GM23248 (cell line): ENCODE measurements at places on chromosomes 1 and 21. TPM values are rescaled to one million over a fixed set of nuclear protein-coding genes. Genes with fewer than 3 reads are reported as not detected.

Gene FAAH
- total RNA-seq: 0.38 and 0.97 TPM in 2 replicates

DNA sequence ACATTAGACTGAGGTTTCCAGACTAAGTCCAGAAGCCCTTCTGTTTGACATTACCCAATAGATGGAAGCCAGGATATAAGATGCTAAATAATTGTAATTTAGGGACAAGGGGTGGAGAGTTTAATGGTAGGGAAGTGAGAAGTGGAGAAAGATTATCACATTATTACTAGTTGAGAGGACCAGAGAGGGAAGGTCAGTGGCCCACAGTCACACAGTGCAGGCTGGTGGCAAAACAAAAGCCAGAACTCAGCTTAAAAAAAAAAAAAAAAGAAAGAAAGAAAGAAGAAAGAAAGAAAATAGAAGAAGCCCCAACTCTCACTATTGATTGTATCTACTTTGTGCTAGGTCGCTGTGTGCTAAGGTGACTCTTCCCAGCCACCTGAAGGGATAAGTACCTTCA lies 41.6 kb upstream of the WNT4 start:
- no peak for DNase-seq

- peak; percentile 65 for DNase-seq
Observed at GRCh38 chr1:51236531-51237350, 668 bp downstream of the RNF11 start.

DNA sequence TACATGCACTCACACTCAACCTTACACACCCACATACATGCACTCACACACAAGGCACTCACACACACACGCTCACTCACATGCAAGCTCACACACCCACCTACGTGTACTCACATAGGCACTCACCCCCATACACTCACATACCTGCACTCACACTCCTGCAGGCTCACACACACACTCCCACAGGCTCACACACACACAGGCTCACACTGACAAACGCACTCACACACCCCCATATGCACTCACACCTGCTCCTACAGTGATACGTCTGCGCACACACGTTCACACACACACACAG lies 19.1 kb upstream of the TMEM52 start:
- no peak for DNase-seq

Gene PEX19
- total RNA-seq: 48.4 and 52.4 TPM in 2 replicates

Gene LHX8
- not detected in 2 replicates for total RNA-seq

- DNase-seq: no peak
Observed at GRCh38 chr1:204634260-204634910, 51.2 kb downstream of the LRRN2 start.
